Aorta (tissue), 5 donors: ENCODE measurements at places on chromosomes 2 and 18. TPM values are rescaled to one million over a fixed set of nuclear protein-coding genes. Genes with fewer than 3 reads are reported as not detected.

CHRNG gene
- total RNA-seq = not detected

DNA sequence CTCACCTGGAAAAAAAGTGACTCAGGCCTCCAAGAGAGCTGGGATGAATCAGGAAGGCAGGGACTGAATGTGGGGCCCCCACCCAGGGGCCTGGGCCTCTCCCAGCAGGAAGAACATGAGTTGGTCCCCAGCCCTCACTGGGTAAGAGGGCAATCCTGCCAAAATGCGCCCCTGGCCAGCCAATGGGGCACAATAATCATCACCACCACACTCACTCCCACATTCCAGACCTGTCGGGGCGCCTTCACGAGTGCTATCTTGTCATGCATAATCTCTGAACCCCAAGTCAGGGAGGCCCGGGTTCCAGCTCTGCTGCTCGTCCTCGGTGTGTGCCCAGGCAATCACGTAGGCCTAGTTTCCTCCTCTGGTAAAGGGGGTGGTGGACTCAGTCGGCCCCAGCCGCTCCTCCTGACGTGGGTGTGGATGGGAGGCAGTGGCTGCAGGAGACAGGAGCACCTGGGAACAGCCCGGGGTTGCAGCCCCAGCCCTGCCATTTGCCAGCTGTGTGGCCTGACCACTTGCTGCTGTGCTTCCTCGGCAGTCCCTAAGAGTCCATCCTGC is 115.1 kb downstream of the CYP26B1 start:
- no peak for DNase-seq
- no peaks in the 10 kb centered on the region for H3K36me3 ChIP-seq
- H3K4me3 ChIP-seq = no peak overlapping the region
- no peaks in the 10 kb centered on the region for H3K27me3 ChIP-seq
- H3K4me1 ChIP-seq = no peaks in the 10 kb centered on the region

IL1R2 gene
- total RNA-seq = 3.3 TPM

GRCh38 chr2:229443546-229444268 is 172.6 kb upstream of the PID1 start:
- H3K4me1 ChIP-seq = peaks cover 3% of the 10 kb centered on the region
- no peaks in the 10 kb centered on the region for H3K27me3 ChIP-seq
- no peaks in the 10 kb centered on the region for H3K36me3 ChIP-seq
- DNase-seq = no peak
- H3K27ac ChIP-seq = peak overlapping the region; percentile 99

DNA sequence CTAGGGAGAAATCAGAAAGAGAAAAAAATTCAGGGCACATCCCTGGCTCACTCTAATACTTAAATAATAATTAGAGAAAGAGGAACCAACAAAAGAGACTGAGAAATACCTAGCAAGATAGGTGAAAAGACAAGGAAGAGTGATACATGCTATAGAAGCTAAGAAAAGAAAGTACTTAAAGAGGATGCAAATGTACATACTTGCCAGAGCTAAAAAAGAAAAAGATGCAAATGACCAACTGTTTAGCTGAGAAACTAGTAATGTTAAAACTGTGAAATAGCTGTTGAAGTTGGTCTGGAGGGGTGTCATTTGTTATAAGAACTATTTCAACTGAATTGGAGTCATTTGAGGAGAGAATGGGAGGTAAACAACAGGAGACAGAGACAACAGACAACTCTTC is 412.2 kb downstream of the SPAG16 start:
- H3K27ac ChIP-seq = no peak overlapping the region
- no peak overlapping the region for H3K4me3 ChIP-seq
- no peak for DNase-seq
- H3K36me3 ChIP-seq = no peaks in the 10 kb centered on the region
- H3K4me1 ChIP-seq = no peaks in the 10 kb centered on the region
